ENCODE measurements at places on chromosomes 1 and 21. TPM values are rescaled to one million over a fixed set of nuclear protein-coding genes. Genes with fewer than 3 reads are reported as not detected.

DNA sequence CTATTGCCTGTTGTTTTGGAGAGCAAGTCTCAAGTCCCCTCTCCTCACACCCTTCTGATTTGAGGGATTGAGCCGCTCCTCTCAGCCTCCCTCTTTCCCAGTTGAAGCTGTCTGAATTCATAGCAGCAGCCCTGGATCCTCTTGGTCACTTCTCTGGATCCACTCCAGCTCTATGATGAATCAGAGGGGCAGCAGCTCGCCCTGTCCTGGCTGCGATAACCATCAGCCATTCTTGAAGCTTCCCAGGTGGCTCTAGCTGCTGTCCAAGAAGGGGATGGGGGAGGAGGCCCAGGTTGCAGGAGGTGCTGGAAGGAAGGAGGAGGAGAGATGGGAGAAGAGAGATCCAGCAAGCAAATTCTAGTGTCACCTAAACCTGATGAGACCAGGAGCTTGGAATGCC, 31.3 kb downstream of the WNT4 start:
- H3K27ac ChIP-seq = peak overlapping the region; percentile 57
- peaks cover 42% of the 10 kb centered on the region for H3K4me1 ChIP-seq
- no peak overlapping the region for H3K4me3 ChIP-seq
- H3K36me3 ChIP-seq = peaks cover 9% of the 10 kb centered on the region
- no peaks in the 10 kb centered on the region for H3K27me3 ChIP-seq

DNA sequence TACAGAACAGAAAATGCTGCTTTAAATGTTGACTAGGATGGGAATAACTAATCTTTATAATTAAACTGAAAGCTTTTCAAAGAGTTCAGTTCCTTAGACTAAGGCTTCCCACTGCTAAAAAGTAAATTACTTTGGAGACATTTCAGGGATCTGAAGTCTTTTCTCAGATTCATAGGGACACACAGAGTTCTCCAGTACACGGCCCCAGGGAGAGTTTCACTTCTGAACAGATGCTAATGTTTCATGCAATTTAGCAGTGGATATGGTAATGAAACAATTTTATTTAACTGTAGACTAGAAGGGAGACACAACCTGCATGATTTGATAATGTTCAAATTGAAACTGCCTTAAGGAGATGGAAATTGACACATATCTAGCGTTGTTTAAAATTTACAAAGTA, 1282.6 kb downstream of the NCAM2 start:
- no peaks in the 10 kb centered on the region for H3K27me3 ChIP-seq
- DNase-seq = no peak
- no peaks in the 10 kb centered on the region for H3K4me1 ChIP-seq
- H3K27ac ChIP-seq = no peak overlapping the region
- H3K4me3 ChIP-seq = no peak overlapping the region
- no peaks in the 10 kb centered on the region for H3K36me3 ChIP-seq

Gene FCGR2B
- 7.1 TPM for total RNA-seq

GRCh38 chr1:72837781-72838180, 555.4 kb upstream of the NEGR1 start:
- peaks cover 4% of the 10 kb centered on the region for H3K36me3 ChIP-seq
- no peak overlapping the region for H3K27ac ChIP-seq
- no peak for DNase-seq
- no peak overlapping the region for H3K4me3 ChIP-seq
- no peaks in the 10 kb centered on the region for H3K4me1 ChIP-seq
- H3K27me3 ChIP-seq = no peaks in the 10 kb centered on the region

Gene FCRL2
- not detected for total RNA-seq

Measured in natural killer cell treated with Interleukin-12 subunit alpha and Interleukin-12 subunit beta and Interleukin-15 and Interleukin-18, amount 100 ng/mL, for 72 hours (primary cell).